ENCODE measurements at places on chromosomes 2 and 18. TPM values are rescaled to one million over a fixed set of nuclear protein-coding genes. Genes with fewer than 3 reads are reported as not detected.

Gene EVA1A
- not detected for total RNA-seq

Gene C1QL2
- not detected for total RNA-seq

Gene C2orf42
- total RNA-seq: 11.0 TPM

Gene GRHL1
- 3.7 TPM for total RNA-seq

Gene ANTXR1
- 84.0 TPM for total RNA-seq

Gene NTSR2
- total RNA-seq: not detected

Gene ZAP70
- total RNA-seq: 3.1 TPM
